ENCODE measurements at places on chromosomes 11 and 22.

DNA sequence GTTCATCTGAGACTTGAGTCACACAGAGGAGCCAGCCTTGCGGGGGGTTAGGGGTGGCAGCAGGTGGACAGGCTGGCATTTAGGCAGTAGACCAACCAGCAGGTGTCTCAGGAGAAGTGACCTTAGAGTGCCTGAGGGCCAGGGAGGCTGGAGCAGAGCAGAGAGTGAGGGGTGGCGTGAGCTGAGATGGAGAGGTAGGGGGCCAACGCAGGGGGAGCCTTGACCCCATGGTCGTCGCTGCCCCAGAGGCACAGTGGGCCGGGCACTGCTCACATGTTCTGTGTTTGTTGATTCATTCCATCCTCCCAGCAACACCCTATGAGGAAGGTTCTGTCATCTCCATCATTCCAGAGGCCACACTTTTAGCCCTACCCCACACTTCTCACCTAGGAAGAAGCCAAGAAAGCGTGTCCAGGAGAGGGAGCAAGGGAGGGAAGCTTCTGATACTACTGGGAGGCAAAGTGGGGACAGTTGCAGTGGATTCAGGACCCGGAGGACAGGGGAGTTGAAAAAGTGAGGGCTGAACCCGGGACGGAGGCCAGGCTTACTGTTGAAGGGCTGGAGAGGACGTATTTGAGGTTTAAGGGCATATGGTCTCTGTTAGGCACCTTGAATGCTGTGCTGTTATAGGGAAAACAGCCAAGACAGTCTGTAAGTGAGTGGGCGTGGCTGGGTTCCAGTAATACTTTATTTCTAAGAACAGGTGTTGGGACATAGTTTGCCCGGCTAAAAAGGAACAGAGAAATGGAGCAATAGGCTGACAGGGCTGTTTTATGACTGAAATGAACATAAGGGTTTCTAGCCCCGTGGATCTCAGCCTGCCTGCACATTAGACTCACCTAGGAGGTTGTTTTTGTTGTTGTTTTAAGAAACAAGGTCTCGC lies 7.3 kb downstream of the SART1 start:
- DNase-seq: no peak

- DNase-seq: no peak
Observed at GRCh38 chr11:9639099-9639498, 24.8 kb upstream of the SWAP70 start.

GRCh38 chr11:13140028-13140870 lies 131.1 kb downstream of the RASSF10 start:
- DNase-seq: peak; percentile 44

DNA sequence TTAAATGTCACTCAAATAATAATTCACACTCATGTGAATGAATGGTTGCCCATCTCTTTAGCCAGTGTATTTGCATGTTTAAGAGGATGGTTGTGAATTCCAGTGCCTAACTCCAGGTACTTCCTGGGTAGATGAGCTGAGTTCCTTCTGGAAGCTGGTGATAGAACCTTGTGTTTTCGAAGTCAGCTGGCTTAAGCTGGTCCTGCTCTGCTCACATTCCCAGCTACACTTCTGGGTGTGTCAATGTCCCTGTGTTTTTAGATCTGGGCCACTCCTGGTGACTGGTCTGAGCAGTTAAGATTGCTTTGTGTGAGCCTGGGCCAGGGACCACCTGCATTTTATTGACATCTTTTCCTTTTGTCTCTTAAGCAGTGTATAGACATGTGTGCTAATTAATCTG lies 10.6 kb downstream of the TEAD1 start:
- no peak for DNase-seq

DNA sequence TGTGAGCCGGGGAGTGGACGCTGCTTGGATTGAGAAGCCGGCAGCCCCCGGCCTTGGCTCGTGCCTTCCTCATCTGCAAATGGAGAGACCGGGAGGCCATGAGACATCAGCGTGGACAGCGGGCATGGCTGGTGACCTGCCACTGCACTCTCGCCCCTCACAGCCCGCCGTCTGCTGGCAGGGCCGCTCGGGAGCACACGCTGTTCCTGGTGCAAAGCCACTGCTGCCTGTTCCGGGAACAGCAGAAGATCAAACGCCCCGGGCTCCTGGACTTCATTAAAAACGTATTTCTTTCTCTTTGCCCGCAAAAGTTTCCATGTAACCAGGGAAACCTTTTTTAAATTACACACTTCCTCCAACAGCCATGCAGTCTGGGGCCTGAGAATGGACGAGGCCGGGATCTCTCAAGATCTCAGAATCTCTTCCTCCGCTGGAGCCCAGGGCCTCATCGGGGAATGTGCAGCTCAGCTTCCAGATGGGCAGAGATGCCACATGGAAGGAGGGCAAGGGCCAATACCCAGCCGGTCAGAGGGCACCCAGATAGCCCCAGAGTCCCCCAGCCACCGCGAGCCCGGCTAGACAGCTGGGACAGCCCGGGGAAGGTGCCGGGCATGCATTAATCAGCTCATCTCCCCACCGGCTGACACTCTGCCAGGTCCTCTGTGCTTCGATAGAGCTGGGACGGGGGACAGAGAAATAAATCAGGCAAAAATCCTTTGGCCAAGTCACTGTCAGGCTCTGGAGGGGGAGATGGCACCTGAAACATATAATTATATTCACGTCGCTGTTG lies 62.8 kb upstream of the PRR5 start:
- DNase-seq: no peak

DNA sequence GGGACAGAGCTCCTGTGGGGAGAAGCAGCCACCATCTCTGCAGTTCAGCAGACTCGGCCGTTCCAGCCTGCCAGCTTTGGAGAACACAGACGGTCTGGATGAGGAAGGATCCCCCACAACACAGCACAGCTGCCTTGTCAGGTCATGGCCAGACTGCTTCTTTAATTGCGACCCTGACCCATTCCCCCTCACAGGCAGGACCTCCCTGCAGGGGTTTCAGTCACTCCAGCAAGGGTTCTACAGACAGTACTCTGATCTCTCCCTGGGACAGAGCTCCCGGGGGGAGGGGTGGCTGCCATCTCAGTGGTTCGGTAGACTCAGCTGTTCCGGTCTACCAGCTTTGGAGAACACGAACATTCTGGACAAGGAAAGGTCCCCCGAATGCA lies 173.5 kb downstream of the TTC28 start:
- no peak for DNase-seq

DNA sequence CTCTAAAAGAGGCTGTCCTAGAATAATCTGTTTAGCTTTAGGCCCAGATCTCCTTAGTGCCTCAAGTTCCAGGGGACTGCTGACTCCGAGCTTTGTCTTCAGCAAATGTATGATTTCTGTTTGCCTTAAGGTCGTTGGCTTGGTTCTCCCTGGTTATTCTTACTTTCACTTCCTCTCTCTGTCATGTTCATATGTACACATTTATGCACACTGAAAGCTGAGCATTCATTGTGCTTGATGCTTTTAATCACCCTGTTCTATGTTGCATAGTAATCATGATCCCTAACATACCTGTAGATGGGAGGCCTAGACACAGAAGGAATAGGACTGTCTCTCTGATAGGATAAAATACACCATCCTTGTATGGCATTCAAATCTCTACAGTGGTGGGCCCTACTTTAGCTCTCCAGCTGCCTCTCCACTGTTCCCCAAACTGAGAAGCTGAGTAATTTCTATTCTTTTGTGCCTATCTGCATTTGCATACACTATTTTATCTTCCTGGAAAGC lies 7.2 kb downstream of the PPFIBP2 start:
- no peak for DNase-seq

DNA sequence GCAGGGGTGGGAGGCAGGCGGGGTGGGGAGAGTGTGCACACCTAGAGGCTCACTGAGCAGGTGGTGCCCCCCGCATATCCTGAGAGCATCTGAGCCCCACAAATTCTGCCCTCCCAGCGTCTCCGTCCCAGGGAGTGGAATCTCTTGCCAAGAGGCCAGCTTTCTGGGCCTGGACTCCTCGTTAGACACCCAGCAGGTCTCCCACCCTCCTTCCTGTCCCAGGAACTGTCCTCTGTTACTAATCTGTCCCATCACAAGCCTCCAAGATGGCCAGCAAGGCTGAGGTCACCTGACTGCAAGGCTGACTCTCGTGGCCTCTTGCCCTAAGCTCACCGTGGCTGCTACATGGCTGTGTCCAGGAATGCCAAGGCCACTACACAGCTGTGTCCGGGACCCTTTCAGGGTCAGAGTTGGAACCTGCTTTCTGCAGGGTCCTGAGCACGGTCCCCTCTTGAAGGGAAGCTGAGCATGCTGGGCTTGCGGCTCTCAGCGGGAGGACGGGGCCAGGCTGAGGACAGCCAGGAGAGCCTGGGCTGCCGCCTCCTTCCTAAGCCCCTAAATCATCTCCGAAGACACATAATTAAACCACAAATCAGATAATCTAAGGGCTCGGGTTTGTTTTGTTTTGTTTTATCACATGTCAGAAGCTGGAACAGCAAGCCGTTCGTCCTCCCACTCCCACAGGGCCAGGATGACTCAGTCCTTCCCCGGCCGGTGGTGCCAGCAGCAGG lies 1327.3 kb downstream of the TBC1D22A start:
- no peak for DNase-seq

GRCh38 chr11:5603326-5603725 lies 6.9 kb downstream of the TRIM6 start:
- DNase-seq: no peak

- DNase-seq: no peak
Observed at GRCh38 chr11:70433966-70434812, 35.9 kb downstream of the CTTN start.

DNA sequence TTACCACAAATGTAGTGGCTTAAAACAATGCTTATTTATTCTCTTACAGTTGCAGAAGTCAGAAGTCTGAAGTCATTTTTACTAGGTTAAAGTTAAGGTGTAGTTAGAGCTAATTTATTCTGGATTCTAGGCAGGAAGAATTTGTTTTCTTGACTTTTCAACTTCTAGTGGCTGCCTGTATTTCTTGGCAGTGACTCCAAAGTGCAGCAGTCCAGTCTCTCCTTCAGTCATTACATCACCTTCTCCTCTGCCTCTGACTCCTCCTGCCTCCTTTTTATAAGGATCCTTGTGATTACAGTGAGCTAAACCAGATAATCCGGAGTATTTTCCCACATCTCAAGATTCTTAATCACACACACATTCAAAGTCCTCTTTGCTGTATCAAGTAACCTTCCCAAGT lies 581.4 kb downstream of the KCNA4 start:
- DNase-seq: peak; percentile 47

- no peak for DNase-seq
Observed at GRCh38 chr22:33957086-33957485, 36.8 kb upstream of the LARGE1 start.

DNA sequence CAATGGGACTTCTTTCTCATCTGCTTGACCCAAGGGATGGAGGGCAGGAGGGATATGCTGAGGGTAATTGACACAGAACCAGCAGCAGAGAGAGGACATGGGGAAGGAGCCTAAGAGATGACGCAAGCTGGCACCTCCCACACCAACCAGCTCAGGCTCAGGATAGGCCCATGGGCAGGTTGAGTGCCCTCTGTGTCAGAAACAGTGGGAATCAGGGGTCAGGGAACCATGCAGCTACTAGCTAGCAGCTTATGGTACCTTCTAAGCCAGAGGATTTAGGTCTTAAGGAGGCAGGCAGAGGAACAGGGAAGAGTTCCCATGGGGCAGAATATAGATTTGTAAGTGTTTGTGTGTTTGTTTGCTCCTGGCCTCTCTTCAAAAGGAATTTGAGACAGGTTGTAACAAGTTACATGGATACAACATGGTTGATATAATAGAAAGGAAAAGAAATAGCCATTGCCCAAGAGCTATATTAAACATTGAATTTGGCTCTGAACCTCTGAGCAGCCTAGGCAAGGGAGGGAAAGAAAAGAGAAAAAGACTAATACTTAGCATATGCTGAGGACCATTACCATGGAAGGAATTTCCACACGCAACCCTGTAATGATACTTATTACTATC lies 39.9 kb upstream of the NAV2 start:
- peak; percentile 37 for DNase-seq

DNA sequence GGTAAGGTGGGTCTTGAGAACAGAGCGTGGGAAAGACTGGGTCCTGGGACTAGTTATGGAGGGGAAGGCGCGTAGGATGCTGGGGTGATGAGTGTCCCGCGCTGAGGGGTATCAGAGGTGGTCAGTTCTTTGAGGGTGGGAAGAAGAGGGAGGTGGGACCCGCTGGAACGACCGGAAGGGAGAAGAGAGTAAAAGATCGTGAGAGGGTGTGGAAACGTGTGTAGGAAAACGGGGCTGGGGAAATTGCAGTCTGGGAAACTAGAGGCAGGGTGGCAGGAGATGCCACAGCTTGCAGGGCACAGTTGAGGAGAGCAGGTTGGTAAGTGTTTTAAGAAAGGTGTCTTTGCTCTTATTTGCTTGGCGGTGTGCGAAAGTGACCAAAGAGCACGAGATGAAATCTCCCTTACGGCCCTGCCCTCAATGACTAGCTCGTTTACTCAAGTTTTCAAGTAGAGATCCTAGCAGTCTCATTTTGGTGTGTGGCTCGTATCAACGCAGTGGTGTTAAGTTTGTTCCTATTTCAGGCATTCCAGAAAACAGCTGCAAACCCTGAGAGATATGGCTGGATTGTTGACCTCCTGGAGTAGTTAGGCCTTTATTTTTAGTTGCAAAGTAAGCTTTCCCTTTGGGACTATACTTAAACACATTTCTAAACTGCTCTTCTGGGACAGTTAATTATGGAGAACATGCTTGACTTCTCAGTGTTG lies 615 bp downstream of the STT3A start:
- DNase-seq: peak; percentile 49

DNA sequence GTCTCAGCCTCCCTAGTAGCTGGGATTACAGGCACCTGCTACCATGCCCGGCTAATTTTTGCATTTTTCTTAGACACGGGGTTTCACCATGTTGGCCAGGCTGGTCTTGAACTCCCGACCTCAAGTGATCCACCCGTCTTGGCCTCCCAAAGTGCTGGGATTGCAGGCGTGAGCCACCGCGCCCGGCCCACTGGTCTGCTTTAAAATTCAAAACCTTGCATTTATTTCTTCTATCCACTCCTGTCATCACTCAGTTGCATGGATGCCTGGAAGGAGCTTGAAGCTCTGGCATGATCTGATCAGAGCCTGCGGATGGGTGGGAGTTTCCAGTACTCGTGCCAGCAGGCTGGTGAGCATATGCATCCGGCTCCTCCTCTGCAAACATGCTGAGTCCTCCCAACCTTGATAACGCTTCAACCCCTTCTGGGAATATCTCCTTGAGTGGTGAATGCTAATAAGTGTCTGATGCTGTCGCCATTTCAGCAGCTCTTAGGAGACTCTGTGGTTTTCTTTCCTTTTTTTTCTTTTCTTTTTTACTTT lies 39.6 kb downstream of the UBASH3B start:
- peak; percentile 42 for DNase-seq

- DNase-seq: no peak
Observed at GRCh38 chr22:32775957-32776356, 25.5 kb upstream of the TIMP3 start.

GRCh38 chr11:87081358-87081757 lies 43.6 kb downstream of the TMEM135 start:
- DNase-seq: no peak

DNA sequence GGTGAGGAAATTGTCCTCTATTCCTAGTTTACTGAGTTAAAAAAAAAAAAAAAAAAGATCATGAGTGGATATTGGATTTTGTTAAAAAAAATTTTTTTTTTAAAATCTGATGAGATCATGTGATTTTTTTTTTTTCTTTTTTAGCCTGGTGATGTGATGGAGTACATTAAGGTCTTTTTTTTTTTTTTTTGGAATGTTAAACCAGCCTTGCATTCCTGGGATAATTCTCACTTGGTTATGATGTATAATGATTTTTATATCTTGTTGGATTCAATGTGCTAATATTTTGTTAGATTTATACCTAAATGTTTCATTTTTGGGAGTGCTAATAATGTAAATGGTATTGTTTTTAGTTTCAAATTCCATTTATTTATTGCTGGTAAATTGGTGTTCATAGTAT lies 43.3 kb downstream of the DDX10 start:
- DNase-seq: no peak
